ENCODE measurements at places on chromosomes 1 and 21.

GRCh38 chr1:226666692-226667091, 72.4 kb downstream of the ITPKB start:
- DNase-seq, result no peak

DNA sequence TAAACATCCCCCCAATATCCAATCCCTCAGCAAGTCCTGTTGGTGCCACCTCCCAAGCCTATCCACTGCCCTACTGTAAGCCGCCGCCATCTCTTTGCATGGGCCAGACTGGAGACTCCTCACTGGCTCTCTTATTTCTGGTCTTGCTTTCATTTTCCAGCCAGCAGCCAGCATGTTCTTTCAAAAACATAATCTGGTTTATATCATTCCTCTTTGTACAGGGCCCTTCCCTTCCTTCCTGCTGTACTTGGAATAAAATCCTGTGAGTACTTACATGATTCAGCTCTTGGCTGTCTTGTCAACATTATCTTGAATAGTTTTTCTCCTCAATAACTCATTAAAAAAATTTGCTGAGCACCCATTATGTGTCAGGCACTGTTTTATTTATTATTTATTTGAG, 28.2 kb downstream of the TLR5 start:
- no peak for DNase-seq

DNA sequence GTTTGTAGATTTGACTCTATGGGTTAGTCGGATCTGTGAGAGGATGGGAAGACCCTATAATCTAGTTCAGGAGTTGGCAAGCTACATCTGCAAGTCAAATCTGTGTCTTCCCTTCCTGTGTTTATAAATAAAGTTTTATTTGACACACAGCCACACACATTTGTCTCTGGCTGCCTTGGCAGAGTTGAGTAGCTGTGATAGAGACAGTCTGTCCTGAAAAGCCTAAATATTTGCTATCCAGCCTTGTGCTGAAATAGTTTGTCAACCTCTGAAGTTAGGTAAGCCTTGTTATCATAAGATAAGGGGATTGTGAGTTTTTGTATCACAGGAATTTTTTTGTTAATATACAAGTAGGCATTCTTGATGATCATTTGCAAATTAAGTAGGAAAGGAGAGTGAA, 136.8 kb downstream of the NOS1AP start:
- DNase-seq, result no peak

DNA sequence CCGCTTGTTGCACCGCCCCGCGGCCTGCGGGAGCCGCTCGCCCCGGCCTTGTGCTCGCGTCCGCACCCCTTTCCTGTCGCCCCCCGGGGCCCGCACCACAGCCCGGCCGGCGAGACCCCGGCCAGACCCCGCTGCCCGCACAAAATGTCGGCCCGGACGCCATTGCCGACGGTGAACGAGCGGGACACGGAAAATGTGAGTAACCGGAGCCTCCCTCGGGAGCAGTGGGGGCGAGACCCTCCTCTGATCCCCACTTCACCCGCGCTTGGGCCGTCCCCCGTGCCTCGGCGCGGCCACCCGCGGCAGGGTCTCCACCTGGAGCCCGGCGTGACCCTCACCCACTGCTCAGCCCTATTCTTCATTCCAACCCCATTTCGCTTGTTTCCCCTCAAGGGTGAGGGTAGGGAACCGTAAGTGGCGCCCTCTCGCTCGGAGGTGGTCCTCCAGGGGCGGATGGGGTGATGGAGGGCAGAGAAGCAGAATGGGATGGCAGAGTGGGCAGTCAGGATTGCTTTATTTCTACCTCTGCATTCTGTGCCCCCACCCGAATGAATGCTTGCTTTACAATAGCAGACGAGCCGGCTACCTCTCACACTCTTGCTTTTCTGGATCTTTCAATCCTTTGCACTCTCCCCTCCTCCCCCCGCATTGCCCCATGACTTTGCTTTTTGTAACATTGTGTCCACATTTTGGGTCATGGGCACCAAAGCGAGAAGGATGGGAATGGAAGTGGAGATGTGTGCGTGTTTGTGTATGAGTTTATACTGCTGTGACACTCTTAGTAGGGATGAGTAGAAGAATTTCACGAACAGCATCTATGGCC, 954 bp downstream of the MARK1 start:
- no peak for DNase-seq

DNA sequence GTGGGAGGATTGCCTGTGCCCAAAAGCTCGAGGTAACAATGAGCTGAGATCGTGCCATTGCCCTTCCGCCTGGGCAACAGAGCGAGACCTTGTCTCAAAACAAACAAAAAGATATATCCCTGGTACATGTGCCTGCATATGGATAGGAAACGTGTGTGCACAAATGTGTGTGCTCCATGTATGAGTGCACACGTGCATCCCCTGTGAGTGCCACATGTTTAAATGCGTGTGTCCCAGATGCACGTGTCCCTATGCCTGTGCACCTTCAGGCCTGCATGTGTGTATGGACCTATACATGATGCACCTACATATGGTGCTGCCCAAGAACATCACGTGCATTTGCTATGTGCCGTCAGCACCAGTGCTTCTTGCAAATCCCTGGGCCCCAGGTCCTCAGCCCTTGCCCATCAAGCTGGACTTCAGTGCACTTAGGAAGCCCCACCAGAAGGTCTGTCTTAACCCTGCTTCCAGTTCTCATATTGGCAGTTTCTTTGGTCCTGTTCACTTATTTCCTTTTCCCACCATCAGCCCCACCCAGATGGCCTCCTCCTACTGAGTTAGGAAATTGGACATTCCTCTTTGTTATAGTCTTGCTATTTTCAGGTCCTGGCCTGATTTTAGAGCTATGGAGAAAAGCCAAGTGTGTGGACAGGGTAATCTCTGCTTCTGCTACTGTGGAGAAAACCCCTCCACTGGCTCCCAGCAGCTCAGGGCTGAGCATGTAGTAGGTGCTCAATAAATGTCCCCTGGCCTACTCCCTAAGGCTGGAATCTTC, 15.4 kb downstream of the TIE1 start:
- DNase-seq, result no peak
